Activated CD8-positive, alpha-beta memory T cell treated with anti-CD3 and anti-CD28 coated beads for 1 hour (primary cell): ENCODE measurements at places on chromosomes 11 and 22.

DNA sequence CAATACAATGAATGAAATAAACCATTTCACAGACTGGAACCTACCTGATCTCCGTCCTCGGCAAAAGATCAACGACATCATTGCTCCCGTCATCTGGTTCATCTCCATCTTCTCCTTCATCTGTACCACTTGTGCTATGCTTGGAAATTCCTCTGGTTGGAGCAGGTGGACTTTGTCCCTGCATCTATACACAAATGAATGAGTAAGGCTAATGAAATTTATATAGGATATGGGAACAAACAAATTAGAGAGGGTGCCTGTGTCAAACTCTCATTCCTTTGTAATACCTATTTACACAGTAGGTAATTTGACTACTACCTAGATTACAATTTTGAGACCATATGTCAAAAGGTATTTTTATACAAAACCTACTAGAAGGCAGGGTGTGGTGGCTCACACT lies 59.4 kb downstream of the F2 start:
- no peak for DNase-seq

GRCh38 chr22:44287121-44287693 lies 25.5 kb downstream of the SHISAL1 start:
- no peak for DNase-seq

DNA sequence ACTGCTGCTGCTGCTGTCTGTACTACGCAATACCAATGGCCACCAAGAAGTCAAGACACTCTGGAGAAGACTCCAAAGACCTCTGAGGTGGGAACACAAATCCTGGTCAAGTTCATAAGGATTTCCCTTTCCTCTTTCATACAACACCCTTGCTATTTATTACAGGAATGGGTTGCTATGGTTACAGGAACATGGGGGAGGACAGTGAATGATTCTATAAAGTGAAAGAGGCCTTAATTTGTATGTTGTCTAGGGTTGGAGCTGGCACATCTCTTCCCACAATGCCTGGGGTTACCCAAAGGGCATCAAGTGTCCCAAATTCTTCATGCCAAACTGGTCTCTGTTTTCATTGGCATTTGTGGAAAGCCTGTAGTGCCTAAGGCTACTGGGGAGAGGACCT lies 11.4 kb upstream of the SEC14L3 start:
- no peak for DNase-seq

DNA sequence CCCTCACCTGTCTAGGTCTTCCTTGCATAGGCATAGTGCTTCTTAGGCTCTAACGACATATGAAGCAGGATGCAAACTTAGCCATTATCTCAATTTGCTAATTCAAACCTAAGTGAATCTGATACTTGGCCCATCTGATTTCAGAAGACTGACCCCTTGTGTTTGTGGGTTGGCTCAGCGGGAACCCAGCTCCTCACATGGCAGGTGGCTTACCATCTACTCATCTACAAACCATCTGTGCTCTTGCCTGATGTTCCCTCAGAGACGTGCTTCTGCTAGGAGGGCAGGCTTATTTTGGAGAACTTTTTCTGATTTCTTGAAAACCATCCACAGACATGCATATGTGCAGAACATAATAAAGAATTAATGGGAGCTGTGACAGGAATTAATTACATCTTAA lies 15.2 kb downstream of the ELMOD1 start:
- DNase-seq = no peak

- no peak for DNase-seq
Measured at GRCh38 chr22:30752771-30753170, 58.1 kb downstream of the OSBP2 start.

DNA sequence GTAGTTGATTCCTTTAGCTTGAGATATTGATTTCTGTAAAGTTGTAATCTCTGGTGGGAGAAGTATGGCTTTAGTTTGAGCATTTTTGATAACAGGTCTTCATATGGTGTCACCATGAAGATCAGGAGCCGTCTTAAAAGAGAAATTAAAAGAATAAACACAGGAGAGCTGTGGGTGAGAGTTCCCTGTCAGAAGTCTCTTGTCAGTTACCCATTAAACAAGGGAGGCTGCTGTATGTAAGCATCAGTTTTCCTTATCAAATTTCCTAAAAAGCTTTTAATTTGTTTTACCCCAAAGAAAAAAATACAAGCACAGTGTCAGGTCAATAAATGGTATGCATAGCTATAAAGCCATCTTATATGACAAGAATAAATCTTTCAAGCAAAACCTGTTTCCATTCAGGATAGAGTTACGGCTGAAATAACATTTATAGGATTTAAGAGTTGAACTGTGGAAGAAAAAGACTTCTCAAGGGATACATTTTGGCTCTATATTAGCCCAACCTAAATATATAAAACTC lies 767.5 kb downstream of the JRKL start:
- DNase-seq = no peak

- no peak for DNase-seq
Measured at GRCh38 chr11:126587541-126587940, 232.1 kb downstream of the ST3GAL4 start.

DNA sequence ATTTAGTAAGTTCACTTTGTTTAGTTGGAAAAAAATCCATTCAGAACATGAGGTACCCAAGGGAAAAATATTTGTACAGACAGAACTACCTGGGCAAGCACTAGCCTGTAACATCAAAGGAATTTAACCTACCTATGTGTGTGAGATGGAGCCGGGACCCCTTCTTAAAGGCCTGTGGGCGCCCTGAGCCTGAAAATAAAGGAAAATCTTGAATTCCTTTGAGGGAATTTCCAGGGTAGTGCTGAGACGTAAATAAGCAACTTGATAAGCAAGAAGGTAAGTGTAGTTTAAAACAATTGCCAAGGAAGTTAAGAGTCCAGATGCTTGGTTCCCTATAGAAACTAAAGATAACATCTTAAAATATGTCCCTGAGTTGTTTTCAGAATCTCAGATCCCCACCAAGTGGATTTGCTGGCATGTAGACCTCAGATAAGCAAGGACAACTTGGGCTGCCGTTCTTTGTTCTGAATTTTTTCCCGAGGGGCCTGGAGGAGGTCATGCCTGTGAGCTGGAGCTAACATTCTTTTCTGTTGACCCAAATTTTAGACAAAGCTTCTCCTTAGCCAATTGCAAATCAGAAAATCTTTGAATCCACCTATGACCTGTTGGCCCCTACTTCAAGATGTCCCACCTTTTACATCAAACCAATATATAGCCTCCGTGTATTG lies 31.0 kb downstream of the MED17 start:
- no peak for DNase-seq

GRCh38 chr11:64971421-64972233 lies at the start of gene MAJIN:
TSS of gene MAJIN (minus strand) at chr11:64972108. CDS start at chr11:64959405, 12,703 bp downstream.
- peak; percentile 61 for DNase-seq

DNA sequence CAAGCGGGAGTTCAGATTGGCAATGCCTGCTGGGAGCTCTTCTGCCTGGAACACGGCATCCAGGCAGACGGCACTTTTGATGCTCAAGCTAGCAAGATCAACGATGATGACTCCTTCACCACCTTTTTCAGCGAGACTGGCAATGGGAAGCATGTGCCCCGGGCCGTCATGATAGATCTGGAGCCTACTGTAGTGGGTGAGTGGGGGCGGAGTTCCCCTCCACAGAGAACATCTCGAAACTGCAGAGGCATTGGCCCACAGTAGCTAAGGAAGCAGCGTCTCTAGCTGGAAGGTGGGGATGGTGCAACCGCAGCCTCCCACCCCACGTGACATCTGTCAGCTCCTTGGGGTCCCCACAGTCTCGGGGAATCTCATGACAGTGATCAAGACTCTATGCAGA lies 10.9 kb downstream of the TUBA8 start:
- DNase-seq = no peak

DNA sequence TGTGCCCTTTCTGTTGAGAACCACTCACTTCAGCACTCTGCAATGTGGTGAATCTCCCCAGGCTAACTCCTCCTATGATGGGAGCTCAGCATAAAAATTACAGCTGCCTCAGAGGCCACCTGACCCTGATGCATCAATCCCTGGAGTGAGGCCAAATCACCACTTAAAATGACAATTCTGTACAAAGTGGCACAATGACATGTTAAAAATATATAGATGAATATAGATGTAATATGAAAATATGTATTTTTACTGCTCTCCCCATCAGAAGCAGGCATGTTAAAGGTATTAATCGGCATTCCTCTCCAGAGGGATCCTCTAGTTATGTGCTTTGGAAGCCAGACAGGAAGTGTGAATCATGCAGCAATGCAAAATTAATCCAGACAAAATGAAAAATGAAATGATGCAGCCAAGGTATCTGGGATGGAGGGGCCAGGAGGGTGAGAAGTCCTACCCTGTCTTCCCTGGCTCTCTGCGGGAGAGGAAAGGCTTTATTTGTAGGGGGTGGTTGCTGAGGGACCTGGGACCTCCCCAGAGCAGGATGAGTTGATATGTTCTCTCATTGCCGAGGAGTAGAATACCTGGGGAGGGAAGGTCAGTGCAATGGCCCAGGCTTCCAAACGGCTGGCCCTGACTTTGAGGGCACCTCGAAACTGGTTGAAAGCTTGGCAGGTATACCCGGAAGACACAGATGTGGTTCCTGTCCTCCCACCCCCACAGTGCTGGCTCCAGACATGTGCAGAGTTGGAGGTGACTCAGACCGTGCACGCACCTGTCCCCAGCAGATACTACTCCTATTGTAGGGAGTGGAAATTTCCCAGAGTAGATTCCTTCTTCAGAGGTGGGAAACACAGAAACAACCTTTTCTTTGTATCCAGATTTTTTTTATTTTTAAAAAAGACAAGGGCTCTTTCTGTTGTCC lies 347.9 kb upstream of the NCAM1 start:
- no peak for DNase-seq

DNA sequence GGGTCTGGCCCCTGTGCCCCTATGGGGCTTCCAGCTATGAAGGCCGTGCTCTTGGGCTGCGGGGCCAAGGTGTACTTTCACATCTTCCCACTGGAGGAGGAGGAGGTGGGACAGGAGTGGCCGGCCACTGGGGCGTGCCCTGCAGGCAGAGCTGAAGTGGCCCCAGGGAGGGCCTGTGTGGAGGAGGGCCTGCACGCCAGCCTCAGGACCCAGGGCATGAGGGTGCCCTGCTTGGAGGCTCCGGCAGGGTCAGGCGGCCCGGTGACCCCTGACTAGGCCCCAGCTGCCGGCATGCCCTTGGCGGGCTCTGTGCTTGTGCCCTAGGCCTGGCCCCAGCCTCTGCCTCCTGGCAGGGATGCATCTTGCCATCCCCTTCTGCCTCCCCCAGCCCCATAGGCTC lies 5.2 kb downstream of the PRR5 start:
- no peak for DNase-seq

- no peak for DNase-seq
Measured at GRCh38 chr11:120579611-120580031, 68.1 kb downstream of the GRIK4 start.

DNA sequence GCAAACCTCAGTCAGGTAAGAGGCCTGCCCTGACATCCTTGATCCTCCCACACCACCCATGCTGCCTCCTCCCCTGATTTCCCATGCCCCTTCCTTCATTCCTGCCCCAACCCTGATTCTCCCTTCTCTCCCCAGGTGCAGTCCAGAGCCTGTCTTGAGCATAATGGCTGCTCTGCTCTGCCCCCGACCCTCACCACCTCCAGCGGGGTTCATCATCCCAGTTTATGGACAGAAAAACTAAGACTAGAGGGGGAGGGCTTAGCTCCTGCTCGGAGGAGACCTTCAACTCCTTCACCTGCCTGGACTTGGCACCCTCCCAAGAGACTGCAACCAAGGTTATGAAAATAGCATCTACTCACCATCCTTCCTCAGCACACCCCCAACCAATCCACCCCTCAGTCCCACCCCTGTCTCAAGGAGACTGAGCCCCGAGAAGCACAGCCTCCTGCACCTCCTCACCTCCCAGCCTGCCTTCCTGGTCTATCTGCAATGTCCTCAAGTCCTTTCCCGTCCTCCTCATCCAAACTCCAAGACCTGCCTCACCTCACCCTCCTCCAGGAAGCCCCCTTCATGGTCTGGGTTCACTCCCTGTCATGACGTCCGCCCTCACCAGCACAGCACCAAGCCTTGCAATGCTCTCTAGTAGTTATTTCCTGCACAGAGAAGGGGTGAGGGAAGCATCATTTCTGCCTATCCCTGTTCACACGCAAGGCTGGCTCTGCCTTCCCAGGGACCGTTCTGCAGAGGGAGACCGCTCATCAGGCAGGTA lies 103.1 kb downstream of the PDE2A start:
- no peak for DNase-seq

- no peak for DNase-seq
Measured at GRCh38 chr11:106101819-106102218, 24.4 kb downstream of the AASDHPPT start.

DNA sequence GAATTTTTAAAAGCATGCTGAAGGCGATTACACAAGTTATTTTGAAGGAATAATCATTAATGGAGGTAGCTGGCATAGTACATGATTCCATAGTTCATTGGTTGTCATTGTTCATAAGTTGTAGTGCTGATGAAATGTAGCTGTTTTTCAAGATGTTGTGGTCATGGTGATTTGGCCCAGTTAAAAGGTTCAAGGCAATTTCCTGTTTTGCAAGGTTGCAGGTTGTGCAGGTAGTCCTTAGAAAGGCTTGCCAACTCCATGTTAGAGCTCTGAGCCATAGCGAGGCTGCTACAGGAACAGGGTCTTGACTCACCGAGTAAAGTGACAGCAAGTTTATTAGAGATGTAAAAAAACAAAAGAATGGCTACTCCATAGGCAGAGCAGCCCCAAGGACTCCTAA lies 95.8 kb upstream of the CHORDC1 start:
- DNase-seq = no peak

- no peak for DNase-seq
Measured at GRCh38 chr11:30741039-30741550, 154.9 kb upstream of the MPPED2 start.

DNA sequence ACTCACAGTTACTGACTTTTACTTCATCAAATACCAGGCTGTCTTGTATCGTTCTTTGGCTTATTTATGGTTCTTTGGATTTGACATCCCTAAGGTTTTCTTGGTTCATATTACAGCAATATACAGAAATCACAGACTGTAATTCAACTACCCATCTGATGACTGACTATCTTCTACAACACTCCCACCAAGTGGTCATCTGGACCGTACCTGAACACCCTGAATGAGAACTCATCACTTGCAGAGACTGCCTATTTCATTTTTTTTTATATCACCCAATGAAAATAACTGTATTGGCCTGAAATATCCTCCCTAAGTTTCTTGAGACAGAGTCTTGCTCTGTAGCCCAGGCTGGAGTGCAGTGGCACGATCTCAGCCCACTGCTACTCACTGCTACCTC lies 9.5 kb upstream of the UPB1 start:
- no peak for DNase-seq

DNA sequence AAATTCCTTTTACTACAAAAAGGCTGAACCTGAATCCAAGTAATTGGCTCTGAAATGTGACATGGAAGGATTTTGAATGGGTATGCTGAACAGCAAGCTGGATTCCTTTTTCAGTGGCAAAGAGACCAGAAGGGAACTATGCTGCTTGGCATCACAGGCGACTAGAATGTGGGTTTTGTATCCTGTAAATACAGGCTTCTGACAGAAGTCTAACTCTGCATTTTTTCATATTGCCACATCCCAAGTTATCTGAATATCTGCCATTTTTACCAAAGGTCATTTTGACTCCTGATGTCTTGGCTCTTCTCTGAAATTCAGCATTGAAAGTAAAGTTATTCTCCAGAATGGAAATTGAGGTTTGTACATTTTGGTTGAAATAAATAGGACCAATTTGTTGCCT lies 145.7 kb downstream of the ARHGAP42 start:
- DNase-seq = no peak

- no peak for DNase-seq
Measured at GRCh38 chr11:12668166-12668565, 6.1 kb upstream of the TEAD1 start.
